Activated CD4-positive, alpha-beta T cell treated with anti-CD3 and anti-CD28 coated beads, Interleukin-2, amount 50 U/mL, for 1 hour (primary cell): ENCODE measurements at places on chromosomes 12 and 14.
A peak's percentile ranks its signal among the peaks of the same experiment; 100 is the strongest.

- DNase-seq: peak; percentile 6
These were observed 59.4 kb downstream of the TSPAN11 start for GRCh38 chr12:30985814-30986452.

- DNase-seq: no peak
These were observed 46.6 kb upstream of the PAPOLA start for GRCh38 chr14:96455588-96455987.

- DNase-seq: no peak
These were observed 5.9 kb upstream of the CCDC197 start for GRCh38 chr14:93991212-93991611.

- DNase-seq: no peak
These were observed 76.7 kb downstream of the TBK1 start for GRCh38 chr12:64528616-64529015.

DNA sequence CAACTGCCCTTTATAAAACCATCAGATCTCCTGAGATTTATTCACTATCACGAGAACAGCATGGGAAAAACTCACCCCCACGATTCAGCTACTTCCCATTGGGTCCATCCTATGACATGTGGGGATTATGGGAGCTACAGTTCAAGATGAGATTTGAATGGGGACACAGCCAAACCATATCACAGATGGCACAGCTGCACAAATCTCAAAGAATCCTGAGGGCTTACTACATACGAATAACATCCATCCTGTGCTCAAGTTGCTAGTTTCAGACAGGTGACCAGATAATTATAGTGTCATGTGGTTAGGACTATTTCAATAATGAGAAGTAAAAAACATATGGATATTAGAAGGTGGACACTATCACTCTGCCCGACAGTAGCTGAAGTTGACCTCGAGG lies 211.2 kb downstream of the NUAK1 start:
- no peak for DNase-seq

DNA sequence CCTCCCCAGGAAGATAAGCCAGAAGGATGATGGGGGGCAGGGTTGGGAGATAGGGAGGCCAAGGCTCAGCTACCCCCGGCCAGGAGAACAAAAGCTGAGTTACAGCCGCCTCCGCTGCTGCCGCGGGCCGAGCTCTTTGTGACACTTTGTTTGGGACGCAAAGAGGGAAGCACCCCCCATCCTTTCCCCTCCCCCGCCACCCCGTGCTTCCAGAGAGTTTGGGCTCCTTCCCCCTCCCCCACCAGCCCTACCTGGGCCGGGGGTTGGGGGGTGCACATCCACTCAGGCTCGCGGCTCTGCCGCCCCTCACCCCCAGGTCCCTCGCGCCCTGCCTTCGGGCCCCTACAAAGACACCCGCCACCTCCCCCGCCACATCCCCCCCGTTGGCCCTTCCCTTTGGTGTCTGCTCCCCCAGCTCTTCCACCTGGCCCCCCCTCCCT lies 799 bp downstream of the ZNF219 start:
- DNase-seq: no peak

DNA sequence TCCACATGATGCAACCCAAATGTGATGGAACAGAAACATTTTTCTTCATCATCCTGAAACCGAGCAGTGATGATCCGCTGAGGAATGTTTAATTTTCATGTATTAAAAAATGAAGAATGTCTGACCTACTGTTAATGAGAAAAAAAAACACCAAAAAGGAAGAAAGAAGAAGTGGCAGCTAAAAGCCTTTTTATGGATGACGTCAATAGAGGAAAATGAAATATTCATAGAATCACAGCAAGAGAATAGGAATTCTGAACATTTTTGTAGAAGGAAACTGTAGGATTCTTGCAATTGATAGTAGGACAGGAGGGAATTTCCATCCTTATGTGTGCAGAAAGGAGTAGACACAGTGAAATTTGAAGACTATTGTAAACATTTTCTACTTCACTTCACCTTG lies 112.9 kb downstream of the PRKCH start:
- DNase-seq: no peak

DNA sequence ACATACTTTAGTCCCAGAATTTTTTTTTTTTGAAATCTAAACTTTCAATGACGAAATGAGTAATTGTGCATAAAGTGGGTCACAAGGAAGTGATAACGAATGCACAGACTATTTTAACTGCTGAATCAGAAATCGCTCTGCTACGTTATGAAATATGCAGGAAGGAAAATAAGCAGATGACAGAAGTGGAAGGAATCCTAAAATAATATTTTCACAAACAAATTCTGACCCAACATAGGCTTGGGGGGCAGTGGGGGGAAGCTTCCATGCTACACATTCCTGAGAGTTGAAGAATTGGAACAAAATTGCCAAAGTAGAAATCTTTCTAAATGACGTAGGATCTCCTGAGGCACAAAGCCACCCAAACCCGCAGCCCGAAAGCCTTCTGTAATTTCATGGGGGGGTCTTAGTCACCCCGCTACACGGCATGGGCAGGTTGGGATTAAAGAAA lies 89.6 kb downstream of the ARF6 start:
- no peak for DNase-seq

GRCh38 chr12:6942331-6942665 lies 1.3 kb upstream of the RNU7-1 start:
- DNase-seq: no peak

DNA sequence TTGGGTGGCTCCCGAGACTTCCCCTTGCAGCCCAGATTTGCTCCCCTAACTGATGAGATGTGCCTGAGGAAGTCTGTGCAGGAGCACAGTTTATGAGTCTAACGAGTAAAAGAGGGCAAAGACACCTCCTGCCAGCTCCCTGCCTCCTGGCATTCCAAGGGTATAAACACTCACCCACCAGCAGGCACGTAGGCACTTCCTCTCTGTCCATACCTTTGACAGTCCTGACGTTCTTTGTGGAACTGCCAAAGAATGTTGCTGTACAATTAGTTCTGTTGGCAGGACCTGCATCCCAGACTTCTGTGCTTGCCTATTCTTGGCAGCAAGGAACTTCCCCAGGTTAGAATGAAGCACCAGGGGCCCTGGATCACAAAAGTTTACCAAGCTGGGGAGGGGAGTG lies 889.3 kb downstream of the BCL11B start:
- DNase-seq: no peak

- DNase-seq: no peak
These were observed 5.7 kb upstream of the WSCD2 start for GRCh38 chr12:108123402-108123801.

GRCh38 chr12:132270969-132271754 lies 58.2 kb downstream of the GALNT9 start:
- no peak for DNase-seq

DNA sequence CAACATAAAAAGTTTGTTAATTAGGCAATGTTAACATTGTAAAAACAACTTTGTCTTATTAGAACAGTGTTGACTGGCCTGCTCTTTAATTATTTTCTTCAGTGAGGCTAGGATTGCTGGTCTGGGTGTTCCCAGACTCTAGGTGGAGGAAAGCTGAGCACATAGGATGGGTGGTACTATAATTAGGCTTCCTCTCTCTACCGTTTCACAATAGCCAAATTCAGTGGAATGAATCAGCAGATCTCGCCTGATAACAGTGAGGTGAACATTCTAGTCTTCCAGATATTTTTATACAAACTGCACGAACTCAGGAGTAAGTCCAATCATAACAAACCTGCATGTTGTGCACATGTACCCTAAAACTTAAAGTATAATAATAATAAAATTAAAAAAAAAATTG lies 11.9 kb downstream of the PTGDR start:
- DNase-seq: no peak

GRCh38 chr12:111482462-111482861 lies 76.7 kb downstream of the SH2B3 start:
- DNase-seq: no peak

DNA sequence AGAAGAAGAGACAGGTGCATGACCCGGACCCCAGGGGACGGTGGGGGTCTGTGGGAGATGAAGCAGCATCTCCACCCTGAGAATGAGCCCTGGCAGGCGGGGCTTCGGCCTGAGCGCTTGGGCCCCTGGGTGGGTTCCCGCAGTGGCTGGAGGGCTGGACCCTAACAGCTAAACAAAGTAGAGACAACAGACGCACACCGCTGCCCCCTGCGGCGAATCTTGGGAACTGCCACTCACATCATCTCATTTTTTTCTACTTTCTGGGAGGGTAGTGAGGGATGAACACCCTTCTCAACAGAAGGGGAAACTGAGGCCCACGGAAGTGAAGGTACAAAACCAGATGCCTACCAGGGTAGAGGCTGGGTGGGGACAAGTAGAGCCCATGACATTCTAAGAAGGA lies 104.7 kb downstream of the RFLNA start:
- DNase-seq: peak; percentile 16

DNA sequence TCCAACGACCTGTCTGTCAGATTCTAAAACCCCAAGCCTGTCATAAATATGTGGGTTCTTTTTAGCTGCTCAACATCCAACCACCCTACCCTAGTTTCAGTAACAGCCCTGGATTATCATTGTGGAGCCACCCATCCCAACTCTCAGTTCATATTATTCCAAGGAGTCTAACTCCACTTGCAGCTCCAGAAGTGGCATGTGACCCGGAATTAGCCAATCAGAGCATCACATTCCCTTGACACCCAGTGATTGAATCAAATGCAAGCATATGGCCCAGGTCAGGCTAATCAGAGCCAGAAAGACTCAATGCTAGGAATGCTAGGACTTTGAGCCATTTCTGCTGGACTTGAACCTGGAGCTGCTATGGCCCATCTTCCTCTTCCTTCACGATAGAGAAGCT lies 17.1 kb upstream of the HSP90B1 start:
- DNase-seq: no peak

GRCh38 chr14:76490735-76491134 lies 114.8 kb downstream of the ESRRB start:
- no peak for DNase-seq

DNA sequence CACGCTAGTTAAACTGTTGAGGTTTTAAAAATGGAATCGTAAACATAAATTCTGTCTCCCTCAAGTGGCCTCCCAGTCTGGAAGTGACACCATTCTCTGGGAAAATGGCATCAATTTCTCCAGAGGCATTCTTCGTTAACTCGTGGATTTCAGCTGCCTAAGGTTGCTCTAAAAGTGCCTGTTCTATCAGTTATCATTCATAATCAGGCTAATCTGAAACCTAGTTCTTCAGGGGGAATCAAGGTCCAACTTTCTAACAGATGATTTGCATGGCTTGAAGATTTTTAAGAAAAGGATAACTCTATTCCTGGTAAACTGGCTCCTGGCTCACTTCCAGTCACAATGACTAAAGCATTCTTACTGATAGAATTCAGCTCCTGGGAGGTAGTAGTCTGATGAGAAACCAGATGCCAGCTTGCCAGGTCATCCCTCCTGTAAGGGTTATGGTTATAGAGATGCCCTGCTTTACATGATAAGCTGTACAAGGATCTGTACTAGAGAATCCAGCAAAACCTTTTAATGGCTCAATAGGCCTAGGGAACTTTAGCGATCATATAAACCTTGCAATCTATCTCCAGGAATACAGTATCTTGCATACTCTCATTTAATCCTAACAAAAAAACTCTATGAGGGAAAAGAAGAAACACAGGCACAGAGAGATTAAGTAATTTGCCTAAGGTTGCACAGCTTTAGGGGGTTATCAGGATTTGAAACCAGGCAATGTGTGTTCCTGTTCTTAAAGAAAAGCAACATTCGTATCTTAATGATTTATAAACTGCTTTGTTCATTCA lies 1.5 kb downstream of the L3HYPDH start:
- no peak for DNase-seq

DNA sequence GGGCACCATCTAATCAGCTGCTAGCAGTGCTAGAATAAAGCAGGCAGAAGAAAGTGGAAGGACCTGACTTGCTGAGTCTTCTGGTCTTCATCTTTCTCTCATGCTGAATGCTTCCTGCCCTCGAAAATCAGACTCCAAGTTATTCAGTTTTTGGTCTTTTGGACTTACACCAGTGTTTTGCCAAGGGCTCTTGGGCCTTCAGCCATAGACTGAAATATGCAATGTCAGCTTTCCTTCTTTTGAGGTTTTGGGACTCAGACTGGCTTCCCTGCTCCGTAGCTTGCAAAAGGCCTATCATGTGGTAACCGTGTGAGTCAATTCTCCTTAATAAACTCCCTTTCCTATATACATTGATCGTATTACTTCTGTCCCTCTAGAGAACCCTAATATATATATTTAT lies 159.3 kb downstream of the SLCO1B3 start:
- DNase-seq: no peak

GRCh38 chr12:95784915-95785314 lies 5.6 kb downstream of the NTN4 start:
- DNase-seq: no peak

DNA sequence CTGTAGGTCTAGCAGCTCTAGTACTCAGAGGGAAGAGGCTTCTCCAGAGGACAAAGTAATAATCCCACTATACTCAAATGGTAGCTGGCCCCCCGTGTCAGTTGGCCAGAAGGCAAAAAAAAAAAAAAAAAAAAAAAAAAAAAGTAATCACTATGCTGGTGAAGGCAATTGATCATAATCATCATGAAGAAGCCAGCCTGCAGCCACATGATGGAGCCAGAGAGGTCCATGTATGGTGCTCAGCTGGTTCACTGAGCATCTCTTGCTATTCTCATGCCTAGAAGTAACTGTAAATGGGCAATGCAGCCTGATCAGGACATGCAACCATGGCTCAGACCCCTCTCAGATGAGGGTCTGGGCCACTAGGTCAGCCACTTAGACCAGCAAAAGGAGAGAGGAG lies 378.8 kb downstream of the MED13L start:
- DNase-seq: no peak

DNA sequence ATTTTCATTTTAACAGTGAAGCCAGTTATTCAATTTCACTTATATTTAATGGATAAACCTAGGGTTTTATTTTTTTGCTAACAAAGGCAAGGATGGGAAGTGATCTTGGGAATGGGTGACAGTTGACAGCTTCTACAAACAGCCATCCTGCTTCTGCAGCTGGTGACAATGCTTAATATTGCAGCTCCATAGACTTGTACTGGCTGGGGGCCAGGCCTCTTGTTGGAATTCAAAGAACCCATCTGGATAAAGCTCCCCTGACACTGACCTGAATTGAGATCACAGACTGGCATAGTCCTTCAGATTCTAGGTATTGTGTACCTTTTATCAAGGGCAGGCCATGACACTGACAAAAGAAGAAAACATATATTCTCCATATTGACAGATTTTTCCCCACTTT lies 664.6 kb upstream of the FOXG1 start:
- no peak for DNase-seq

DNA sequence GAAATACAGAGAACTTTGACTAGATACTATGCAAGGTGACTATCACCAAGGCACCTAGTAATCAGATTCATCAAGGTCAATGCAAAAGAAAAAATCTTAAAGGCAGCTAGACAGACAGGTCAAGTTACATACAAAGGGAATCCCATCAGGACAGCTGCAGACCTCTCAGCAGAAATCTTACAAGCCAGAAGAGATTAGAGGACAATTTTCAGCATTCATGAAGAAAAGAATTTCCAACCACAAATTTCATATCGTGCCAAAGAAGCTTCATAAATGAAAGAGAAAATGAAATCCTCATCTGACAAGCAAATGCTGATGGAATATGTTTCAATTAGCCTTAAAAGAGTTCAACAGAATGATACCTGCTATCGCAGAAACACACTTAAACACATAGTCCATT lies 913.7 kb downstream of the RPS29 start:
- DNase-seq: no peak

- no peak for DNase-seq
These were observed 117.1 kb downstream of the DPF3 start for GRCh38 chr14:72776701-72777261.
